ENCODE measurements at places on chromosomes 1 and 21.

- DNase-seq, result no peak
Observed at GRCh38 chr1:210246447-210246846, 13.9 kb downstream of the SERTAD4 start.

DNA sequence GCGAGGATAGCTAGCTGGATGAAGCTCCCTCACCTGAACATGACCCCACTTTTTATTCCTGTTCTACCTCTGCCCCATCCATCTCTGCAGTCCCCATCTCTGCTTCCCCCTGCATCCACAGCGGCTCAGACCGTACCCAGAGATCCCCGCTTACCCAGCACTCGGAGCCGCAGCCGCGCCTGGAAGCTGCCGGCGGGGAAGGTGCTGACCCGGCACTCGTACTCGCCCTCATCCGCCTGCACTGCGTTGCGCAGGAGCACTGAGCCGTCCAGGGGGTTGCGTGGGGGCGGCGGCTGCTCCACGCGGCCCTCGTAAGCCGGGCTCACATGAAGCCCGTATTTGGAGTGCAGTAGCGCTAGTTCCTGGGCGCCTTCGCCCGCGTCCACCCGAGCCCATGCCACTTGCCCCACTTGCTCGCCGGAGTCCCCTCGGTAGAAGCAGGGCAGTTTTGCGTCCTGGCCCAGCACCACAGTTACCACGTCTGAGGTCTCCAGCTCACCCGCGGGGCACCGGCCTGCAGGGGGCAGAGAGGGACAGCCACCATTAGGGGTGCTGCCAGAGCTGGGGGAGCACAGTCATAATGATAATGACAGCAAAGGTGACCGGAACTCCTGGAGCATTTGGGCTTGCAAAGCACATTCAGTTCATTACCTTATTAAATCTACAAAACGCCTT, 9.8 kb downstream of the NECTIN4 start:
- no peak for DNase-seq

DNA sequence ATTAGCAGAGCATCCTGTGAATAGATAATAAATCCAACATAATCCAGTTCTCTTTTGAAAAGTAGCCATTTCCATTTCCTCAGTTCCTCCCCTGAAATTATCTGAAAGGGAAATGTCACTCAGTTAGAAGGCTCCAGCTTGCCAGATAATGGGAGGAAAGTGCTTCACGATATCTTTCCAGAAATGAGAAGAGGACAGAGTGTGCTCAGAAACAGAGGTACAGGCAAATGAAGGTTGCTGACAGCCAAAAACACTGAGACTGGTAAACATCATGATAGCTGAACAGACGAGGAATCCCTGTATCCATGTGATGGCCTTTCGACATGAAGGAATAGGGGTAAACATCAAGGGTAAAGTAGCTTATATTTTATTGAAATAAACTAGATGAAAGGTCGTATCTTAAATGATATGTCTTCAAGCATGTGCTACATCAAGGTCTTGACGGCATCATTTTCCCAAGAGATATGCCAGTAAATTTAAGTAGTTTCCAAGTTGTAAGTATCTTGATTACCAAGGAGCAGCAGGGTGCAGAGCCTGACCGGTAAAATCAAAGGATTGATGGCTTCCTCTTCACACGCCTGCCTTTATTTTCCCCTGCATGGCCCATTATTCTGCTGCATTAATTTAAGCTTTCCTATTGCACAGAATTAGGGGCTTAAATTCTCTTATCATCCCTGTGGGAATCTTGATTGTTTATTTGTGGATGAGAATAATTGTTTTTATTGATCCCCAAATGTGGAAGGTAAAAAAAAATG, 244.3 kb upstream of the ST6GALNAC5 start:
- no peak for DNase-seq

DNA sequence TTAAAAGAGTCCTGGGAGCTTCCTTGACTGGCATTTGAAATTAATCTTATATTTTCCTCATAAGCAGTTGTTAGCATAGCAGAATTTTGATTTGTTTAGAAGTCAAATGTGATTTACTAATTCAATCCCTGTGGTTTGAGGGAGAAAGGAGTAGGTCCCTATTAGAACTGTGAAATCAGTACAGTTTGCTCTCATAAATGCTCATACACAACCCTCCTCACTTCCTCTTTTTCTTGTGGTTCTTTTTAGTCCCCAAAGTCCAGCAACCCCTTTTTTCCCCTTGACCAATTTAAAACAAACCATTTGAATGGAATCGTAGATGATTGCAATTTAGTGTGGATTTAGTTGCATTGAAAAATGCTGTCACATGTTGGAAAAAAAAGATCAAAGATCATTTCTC, 9.2 kb upstream of the IFI44 start:
- no peak for DNase-seq

GRCh38 chr1:5821540-5822176, 170.6 kb downstream of the NPHP4 start:
- DNase-seq, result no peak

- no peak for DNase-seq
Observed at GRCh38 chr1:41382480-41383090, 21.4 kb downstream of the FOXO6 start.

DNA sequence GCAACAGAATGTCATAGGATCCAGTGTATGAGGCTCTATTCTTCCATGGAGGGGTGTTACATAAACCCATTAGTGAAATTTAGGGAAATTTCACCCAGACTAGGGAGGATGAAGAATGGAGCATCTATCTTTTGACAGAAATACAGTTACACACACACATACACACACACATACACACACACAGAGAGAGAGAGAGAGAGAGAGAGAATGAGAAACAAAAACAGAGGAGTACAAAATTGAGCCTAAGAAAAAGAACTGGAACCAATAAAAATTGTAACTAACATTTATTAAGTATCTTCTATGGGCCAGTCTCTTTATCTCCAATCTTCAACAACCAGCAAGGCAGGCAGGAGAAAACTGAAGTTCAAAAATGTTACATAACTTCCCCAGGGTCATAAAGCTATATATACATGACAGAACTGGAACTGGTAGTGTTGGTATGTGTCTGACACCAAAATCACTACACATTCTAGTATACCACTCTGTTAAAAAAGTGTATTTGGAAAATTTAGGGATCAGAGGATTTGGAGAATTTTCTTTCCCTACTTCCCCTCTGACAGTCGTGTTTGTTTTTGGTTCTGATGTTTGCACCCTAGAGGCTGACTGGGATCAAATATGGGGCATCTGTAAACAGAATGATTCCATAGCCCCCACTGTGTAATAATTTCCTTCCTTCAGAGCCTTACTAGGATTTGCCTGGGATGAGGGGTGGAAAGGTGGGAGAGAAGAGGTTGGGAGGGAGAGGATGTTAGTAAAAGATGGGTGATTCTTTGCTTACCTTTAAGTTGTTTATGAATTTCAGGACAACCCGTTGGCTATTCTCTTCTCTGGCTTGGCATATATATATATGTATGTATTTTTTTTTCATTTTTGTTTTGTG, 1.0 kb upstream of the ZFYVE9 start:
- DNase-seq, result no peak

DNA sequence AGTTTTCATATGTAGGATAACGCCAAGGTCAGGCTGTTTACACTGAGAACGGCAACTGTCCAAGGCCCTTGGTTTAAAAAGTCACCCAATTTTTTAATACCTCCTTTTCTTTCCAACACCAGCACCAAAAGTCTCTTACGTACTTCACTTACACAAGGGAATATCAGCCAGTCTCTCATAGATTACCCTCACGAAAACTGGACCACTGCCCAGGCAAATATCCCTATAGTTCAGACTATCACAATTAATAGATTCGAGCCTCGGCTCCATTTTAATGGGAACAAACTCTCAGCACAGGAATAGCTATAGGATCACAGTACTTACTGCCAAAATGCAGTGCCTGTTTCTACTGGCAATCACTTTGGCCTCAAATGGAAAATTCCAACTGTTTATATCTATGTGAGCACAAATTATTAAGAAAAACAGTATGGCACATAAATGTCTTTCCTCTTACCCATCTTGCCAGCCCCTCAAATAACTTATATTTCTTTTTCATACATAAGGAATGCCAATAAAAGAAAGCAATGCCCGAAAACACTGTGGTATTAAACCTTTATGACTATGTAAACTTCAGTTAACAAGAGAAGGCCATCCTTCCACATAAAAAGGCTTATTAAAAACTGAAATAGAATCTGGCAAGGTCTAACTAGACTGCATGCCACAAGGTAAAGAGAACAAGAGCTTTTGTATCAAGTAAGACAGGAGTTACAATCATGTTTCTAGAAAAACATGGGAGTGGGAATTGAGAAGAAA, 97.8 kb downstream of the SLC45A1 start:
- no peak for DNase-seq

GRCh38 chr1:35191429-35192055, 1.4 kb downstream of the SFPQ start:
- no peak for DNase-seq

- peak; percentile 32 for DNase-seq
Observed at GRCh38 chr1:16420424-16421118, 16.7 kb downstream of the SPATA21 start.

DNA sequence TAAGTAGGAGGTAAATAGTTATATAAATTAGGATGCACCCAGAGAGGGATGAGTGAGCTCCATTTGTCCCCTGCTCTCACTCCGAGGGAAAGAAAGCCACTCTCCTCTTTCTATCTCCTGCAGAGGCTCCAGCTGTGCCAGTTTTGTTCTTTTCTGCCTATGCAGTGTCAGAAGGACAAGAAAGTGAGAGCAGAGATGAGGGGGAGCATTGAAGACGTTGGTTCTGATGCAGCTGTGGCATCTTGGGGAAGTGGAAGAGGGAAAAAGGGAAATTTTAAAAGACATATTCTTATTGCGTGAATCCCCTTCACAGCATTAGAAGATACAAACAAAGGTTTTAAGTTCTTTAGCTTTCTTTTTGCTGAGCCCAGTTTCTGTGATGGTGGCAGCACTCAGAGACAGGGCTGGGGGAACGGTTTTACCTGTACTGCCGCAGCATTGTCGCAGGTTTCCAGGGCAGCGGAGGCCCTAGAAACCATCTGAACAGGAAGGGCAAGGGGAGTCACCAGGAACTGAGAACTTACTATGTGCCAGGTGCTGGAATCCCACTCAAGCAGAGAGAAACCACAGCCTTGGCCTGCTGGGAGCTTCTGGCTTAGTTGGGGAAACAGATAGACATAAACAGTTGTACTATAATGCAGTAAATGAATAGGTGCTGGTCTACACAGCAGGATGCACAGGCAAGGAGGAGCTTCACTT, 44.9 kb upstream of the USP24 start:
- no peak for DNase-seq

GRCh38 chr1:110004583-110004982, 20.0 kb downstream of the AHCYL1 start:
- DNase-seq, result no peak

DNA sequence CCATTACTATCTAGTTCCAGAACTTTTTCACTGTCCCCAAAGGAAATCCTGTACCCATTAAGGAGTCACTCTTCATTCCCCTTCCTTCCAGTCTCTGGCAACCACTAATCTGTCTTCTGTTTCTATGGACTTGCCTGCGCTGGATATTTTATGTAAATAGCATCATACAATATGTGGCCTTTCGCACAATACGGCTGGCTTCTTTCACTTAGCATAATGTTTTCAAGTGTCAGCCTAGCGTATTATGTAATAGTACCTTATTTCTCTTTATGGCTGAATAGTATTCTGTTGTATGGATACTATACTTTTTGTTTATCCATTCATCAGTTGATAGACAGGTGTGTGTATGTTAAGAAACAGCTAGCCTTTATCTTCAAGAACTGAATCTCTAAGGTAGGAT, 14.3 kb downstream of the ATF3 start:
- DNase-seq, result no peak
